Stimulated activated CD4-positive, alpha-beta T cell treated with anti-CD3 and anti-CD28 coated beads, Interleukin-1b, Interleukin-23, amount 100 ng/mL, for 24 hours (primary cell): ENCODE measurements at places on chromosomes 6 and 20.
A peak's percentile ranks its signal among the peaks of the same experiment; 100 is the strongest.

- DNase-seq = no peak
These were observed 260.2 kb downstream of the FNDC1 start for GRCh38 chr6:159429433-159429832.

- no peak for DNase-seq
These were observed 516 bp upstream of the IRF4 start for GRCh38 chr6:390914-391558.

- no peak for DNase-seq
These were observed 108.7 kb upstream of the SIRPA start for GRCh38 chr20:1786486-1786885.

GRCh38 chr20:31587545-31588389 lies 17.3 kb upstream of the ID1 start:
- DNase-seq = no peak

DNA sequence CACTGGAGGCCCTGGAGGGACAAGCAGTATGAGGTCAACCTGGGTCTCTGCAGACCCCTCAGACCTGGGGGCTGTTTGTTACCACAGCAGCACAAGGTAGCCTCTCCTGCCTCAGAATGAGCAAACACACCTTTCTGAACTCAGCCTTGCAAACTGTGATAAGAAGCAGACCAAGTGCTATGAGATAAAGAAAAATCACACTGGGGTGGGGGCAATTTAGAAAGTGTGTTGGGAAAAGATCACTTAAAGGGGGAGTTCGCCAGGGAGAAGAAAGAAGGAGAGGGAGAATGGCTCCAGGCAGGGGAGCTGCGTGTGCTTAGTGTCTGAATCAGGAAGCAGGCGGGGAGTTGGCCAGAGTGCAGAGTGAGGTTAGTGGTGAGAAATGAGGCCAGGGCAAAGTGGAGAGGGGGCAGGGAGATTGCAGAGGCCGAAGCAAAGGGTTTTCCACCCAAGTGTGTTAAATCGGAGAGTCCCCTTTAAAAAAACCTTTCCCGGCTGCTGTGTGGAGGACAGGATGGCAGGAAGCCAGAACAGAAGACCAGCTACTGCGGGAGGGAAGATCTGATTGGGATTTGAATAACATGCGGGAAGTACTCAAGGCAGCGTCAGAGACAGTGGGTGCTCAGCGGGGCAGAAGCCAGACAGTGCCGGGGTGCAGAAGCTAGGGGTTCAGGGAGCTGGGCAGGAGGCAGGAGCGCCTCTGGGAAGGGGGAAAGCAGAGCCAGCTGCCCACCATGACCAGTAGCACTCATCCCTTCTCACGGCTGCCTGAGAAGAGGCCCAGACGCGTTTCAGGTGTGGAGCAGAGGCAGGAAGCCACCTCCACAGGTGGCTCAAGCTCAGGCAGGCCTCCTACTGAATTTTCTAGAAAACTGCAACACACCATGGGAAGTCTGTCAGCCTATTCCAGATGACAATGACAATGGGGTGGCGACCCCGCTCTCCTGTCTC lies 9.0 kb downstream of the ADA start:
- no peak for DNase-seq

DNA sequence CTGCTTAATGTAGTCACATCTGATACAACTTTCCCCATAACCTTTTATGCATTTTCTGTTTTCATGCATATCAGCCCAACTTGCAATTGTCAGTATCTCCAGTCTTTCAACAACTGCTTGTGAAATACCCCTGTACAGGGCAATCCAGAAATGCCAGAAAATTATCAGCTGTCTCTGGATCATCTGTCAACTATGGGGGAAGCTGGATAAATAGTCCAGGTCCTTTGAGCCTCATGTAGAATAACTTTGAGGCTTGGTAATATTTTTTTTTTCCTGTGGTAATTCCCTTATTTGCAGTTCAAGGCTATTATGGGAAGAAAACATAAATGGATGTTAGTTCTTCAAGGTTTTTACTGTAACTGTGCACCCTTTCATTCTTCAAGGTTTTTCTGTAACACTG lies 6.2 kb downstream of the DEFB125 start:
- no peak for DNase-seq

DNA sequence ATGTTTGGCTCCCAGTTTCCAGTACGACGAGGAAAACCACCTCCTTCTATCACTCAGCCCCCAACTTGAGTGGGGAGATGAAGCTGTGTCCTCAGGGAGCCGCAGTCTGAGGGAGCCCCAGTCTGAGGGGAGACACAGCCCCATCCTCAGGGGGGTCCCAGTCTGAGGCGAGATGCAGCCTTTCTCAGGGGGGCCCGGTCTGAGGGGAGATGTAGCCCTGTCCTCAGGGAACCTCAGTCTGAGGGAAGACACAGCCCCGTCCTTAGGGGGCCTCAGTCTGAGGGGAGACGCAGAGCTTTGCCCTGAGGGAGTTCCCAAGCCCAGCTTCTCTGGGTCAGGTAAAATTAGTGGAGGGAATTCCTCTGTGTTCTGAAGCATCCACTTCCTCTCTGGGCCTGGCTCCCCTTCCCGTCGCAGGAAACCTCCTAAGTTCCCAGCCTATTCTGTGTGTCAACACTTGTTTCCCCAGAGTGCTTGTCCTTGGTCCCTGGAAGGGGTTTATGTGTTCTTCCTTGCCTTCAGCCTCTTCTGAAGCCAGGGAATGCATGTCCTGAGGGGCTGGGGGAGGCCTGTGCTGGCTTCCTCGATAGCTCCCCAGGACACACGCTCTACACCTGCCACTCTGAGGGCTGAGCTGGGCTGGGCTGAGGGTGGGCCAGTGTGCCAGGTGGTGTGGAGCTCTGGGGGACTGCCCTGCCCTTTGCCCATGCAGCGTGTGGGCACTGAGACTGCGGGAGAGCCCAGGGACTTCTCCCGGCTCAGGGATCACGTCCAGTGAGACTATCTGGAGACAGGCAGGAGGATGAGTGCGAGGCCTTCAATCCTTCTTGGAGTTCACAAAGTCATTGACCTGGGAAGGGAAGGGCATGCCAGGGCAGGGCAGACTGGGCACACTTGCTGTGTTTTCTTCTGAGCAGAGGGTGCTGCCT lies 55.4 kb downstream of the VEGFA start:
- DNase-seq = no peak

DNA sequence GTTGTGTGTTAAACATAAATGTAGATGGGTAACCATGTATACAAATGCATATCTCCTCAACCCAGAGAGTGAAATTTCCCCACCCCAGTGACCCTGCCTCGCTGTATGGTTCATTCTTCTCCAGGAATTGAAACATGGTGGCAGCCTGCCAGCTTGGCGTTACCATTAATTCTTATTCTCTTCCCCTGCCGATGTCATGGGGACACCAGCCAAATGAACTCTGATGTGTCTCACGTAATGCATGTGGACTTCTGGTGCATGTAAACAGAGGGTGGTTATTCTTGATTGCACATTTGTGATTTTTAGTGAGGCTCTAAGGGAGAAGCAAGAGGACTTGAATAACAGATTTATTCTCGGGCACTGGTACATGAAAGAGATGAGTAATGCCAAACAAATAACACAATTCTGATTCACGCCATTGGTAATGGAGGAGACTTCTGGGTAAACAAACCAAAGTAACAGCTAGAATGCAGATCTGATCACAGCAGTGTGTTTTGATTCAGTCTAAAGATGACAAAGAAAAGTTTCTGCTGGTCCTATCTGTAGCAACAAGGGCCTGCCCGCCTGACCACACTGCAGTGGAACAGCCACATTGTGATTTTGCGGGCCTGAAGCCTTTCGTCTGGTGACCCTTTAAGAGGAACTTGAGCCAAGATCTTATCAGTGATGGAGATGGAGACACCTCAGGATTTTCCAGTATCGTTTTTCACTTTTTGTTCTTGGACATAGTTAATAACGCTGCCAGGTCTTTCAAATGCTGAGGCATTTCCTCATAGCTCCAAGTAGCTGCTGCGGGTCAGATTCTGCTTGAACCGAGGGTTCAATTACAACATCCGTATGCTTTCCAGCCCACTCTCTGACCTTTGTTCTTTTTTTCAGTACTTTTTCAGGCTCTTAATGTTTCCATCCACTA lies 171.8 kb upstream of the AKAP12 start:
- no peak for DNase-seq

GRCh38 chr20:32780749-32781655 lies 18.8 kb downstream of the DNMT3B start:
- no peak for DNase-seq

GRCh38 chr20:45405571-45406259 lies 2.4 kb upstream of the DBNDD2 start:
- no peak for DNase-seq

DNA sequence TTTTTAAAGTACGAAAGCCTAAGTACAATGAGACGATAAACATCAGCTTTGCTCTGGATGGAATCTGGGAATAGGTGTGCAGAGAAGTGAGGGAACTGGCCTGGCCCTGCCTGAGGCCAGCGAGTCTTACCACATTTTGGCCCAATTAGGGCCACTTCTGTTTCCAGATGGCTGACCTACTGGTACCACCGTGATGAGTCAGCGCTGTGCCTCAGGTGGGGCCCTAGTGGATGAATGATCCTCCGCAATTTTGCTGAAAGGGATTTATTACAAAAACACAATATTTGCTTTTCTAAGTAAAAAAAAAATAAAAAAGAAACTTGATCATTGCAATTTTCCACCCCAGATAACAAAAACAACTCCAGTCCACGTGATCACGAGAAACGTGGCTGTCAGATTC lies 22.5 kb downstream of the INSM1 start:
- DNase-seq = no peak

- no peak for DNase-seq
These were observed 76.0 kb upstream of the CD93 start for GRCh38 chr20:23161968-23162696.

- no peak for DNase-seq
These were observed 386.8 kb downstream of the PLCB1 start for GRCh38 chr20:8518878-8519277.

DNA sequence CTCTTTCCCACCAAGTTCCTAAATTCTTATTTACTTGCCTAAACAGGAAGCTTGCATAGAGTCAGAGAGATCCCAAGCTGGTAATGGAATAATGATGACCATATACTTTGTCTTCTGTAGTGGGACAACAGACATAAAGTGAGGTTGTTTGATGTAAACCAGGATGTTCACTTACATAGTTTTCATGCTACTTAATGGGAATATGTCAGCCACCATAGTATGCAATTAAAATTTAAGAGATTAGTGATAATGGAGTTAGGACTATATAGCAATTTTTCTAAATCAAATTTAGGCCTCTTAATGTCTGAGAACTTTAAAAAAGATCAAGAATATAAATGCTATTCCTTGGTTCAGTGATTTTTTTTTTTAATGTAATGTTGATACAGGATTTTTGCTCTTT lies 180.6 kb downstream of the BCKDHB start:
- DNase-seq = no peak

- no peak for DNase-seq
These were observed 18.3 kb downstream of the RTN4IP1 start for GRCh38 chr6:106611030-106611429.

DNA sequence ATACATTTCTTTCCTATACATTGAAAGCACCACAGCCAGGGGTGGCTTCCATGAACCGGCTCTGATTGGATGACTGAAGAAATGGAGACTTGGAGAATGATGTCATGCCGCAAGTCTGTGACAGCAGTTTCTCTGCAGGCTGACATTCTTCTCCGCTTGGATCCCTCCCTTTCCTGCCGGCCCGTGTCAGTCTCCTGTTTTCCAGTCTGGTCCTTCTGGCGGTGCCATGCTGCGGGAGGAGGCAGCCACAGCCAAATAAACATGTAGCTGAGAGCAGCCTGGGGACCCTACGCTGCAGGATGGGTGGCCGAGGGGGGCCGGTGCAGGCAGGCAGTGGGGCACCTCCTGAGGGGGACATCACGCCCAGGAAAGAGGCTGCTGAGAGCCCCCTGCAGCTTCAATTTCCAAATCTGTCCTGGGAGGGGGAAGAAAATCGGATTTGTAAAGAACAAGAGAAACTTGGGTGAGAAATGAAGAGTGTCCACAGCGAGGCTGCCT lies 178.0 kb downstream of the TAF4 start:
- DNase-seq = no peak

GRCh38 chr6:7692453-7692784 lies 33.5 kb upstream of the BMP6 start:
- DNase-seq = no peak

DNA sequence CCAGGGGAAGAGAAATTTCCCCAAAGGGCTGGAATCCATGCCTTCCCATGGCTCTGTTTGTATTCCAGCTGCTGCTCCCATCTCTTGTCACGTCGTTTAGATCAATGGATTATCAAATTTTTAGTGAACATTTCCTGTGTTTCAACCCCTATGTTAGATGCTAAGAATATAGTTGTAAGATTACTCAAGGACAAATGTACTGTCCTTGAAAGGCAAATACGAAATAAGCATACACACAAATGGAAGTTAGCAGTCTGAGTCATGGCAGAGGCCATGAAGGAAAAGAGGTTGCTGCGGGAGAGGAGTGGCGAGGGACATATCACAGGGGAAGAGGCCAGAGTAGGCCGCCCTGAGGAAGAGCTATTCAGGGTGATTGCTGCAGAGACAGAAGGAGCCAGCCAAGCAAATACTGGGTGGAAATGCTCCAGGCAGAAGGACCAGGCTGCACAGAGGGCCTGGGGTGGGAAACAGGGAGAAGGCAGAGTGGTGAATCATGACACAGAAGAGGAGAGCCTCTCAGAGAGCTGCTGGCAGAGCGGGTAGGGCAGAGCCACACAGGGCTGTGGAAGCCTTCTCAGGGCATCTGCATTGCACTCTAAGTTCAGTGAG lies 219.2 kb upstream of the LRFN2 start:
- no peak for DNase-seq

DNA sequence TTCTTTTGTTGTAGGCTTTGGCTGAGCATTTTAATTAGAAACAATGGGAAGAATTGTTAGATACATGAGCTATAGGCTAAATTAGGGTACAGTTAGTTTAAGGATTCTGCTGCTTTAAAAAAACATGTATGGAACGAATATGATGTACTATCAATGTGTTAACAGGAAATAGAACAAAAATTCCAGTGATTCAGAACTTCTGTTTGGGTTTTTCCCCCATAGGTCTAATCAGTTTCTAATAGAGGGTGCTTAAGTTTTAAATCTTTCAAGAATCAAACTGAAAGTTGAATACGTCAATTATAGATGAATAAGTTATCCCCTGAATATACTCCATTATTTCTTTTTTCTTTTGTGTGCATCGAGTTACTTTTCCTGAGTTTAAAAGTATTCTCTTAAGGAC lies 1.9 kb downstream of the TAB2 start:
- DNase-seq = no peak

DNA sequence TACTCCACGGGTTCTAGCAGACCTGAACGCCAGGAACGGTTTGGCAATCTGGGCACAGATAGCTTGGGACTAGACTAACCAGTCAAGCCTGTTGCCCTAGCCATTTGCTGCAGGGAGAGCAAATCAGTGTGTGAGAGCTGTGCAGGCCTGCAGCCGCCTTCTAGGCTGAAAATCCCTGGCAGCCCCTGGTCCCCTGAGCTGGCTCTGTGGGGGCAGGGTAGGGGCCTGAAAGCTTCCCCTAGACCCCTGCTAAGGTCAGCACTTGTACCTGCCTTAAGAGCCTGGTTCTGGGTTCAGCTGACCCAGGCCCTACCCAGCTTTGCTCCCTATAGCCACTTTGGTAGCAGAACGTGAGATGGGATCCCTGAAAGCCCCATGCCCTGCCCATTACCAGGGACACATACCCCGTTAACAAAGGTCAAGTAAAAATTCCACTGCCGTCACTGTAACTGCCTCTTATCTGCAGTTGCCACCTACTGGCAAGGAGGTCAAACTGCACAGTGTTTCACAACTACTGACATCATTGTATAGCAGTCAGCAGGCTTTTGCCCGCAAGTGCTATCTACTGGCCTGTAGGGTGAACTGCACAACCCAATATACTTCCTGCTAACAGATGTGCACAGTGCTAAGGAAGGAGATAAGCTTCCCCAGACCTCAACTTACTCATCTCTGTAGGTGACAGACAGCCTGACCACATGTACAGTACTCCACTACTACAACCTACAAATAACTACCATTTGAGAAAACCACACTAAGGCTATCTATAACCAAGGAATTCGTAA lies 95.1 kb upstream of the OLIG3 start:
- peak; percentile 14 for DNase-seq
